Caki2 (cell line): ENCODE measurements at places on chromosomes 2 and 18. TPM values are rescaled to one million over a fixed set of nuclear protein-coding genes. Genes with fewer than 3 reads are reported as not detected.

DNA sequence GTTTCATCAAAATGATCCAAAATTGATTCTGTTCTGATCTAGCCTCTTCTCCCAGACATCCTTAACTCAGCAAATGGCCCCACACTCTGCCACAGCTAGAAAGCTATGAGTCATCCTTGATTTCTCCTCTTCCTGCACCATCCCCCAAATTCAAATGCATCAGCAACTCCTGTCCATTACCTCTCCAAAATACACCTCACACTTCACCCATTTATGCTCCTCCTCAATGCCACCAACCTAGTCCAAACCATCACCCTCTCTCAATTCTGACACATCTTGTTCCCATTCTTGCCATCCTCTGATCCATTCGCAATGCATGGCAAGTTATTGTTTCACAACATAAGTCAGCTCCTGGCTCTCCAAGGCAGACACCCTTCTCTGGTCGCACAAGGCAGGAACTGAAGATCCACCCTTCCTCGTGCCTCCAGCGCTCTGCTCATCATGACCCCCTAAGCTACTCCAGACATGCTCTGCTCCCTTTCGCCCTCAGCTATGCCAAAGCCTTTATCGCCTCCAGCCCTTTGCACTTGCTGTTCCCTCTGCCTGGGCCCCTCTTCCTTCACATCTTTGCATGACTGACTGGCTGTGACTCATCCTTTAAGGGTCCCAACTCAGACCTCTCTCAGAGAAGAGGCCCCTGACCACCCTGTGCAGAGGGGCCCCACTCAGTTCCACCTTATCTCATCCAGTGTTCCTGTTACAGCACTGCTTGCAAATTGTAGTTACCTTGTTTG is 83.6 kb downstream of the MREG start:
- DNase-seq = peak; percentile 38

- DNase-seq = no peak
Measured at GRCh38 chr2:74894272-74894981, 60.5 kb downstream of the HK2 start.

GRCh38 chr2:144159240-144159639 is 360.7 kb downstream of the ZEB2 start:
- no peak for DNase-seq

DNA sequence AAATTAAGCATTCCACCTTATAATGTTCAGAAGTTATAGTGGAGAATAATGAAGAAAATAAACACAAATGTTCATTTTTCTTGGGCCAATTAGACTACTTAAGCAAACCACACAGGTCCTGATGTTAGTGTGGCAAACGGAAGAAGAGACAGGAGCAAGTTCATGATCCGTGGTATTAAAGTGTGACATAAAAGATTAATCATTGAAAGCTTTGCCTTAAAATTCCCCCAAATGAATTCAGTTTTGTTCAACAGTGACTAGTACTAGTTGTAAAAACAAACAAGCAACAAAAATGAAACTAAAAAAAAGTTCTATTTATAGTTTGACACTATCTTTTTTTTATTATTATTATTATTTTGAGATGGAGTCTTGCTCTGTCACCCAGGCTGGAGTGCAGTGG is 73.7 kb downstream of the RFTN2 start:
- DNase-seq = peak; percentile 3

- no peak for DNase-seq
Measured at GRCh38 chr2:147198651-147199171, 646.1 kb upstream of the ACVR2A start.

DNA sequence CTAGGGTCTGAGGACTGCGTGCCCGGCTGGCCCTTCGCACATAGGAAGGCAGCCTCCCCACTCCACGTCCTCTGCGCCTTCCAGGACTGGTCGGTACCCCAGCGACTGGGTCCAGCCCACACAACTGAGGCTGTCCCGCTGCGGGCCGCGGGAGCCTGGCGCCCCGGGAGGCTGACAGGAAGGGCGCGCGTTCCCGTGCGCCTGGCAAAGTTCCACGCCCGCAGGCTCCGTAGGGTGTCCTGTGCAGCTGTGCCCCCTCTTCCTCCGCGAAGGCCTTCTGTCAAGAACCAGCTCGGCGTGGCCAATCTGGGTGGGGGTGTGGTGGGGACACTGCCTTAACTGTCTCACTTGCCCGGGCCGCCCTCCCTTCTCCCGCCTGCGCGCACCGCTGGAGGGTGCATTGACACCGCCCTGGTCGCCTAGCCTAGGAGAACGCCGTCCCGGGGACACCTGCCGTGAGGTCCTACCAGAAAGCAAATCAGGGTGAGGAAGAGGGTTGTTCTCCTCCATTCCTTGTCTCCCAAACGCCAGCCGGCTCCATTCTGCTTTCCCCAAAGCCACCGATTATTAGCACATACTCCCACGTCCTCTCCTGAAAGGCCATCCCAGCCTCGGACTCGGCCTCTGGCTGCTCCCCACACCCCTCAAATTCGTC is 618 bp upstream of the LYPD1 start:
- DNase-seq = peak; percentile 85

- DNase-seq = no peak
Measured at GRCh38 chr2:36388472-36388871, 32.9 kb downstream of the CRIM1 start.

GRCh38 chr2:46294176-46294836 is 2.9 kb upstream of the EPAS1 start:
- DNase-seq = no peak

DNA sequence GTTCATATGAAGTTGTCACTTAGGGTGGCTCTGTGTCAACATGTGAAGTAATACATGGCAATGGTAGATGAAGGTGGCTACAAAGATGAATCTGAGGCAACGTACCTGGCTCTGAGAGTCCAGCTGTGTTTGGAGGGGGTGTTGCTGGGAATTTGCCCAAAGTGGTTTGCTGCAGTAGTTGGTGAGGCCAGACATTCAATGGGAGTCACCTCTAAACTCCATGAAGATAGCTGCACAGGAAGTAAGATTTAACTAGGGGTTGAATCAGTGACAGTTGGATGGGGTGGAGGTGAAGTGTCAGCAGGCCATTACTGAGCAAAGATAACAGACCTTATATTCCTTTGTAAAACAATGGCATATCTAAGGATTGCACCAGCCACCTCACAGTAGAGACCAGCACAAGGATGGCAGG is 71.8 kb downstream of the NUP35 start:
- DNase-seq = no peak

- no peak for DNase-seq
Measured at GRCh38 chr18:25364732-25365131, 12.8 kb upstream of the ZNF521 start.

DNA sequence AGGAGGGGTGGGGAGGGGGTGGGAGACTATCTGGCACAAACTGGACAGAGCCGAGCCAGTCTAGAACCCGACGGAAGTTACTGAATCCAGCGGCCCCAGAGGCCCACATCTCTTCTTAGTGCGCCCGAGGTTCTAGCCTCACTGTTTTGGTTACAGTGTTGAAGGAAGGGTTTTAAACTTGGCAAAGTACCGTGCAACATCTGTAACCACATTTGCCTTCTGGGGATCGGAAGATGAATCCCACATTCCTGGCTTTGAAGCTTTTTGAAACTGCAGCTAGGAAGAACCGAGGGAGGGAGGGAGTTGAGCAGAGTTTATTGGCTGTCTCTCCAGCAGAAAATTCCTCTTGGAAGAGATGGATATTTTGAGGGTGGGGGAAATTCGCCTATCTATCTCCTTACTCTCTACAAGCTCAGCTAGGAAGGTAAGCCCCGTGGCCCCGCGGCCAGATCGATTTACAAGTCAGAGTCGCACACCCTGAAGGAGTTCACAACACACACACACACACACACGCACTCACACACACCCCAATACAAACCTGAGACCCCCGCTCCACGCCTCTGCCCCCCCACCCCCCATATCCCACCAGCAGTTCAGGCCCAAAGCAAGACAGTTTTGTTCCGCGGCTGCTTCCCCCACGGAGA is 1.0 kb downstream of the ACVR1 start:
- no peak for DNase-seq

DNA sequence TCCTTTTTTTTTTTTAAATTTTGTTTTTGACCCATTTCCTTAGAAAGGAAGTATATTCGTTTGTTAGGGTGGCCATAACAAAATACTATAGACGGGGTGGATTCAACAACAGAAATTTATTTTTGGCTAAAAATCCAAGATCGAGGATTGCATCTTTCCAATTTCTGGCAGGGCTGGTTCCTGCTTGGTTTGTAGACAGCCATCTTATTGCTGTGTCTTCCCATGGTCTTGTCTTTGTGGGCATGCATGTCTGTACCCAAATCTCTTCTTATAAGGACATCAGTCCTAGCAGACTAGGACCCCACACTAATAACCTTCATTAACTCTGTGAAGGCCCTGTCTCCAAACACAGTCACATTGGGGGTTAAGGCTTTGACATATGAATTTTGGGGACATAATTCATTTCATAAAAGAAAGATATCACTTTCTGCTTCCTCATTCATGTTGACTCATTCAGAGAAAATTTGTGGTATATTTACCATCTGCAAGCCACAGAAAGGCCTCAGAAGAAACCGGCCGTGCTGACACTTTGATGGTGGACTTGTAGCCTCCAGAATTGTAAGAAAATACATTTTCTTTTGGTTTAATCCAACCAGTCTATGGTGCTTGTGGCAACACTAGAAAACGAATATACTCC is 262.1 kb downstream of the LPIN1 start:
- peak; percentile 50 for DNase-seq

DNA sequence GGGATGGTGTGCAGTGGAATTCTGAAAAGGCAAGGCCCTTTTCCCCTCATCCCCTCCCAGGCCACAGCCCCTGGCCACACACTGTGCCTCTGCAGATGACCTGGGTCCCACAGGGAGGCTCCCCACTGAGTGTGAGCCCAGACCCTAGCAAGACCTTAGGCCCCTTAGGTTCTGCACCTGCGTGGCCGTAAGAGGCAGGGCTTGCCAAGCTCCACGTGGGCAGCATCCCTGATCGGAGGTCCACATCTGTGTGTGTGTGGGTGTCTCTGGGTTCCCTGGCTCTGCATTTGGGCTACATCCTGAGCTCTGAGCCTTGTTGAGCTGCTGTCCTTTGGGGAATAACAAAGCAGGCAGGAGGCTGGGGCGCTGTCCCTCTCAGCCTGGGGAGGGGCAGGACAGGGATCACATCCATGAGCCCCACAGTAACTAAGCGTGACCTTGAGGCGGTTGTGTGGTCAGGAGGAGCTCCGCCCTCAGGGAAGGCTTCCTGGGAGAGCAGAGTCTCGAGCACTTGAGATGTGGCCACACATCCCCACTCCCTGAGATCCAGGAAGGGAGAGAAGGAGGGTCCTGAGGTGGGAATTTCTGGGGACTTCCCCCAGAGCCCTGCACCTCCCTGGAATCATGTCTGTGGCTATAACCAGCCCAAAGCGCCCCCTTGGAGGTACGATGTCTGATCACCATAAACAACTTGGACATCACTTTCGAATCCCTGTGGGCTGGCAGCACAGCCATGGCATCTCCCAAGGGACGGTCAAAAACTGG is 84.8 kb downstream of the STPG4 start:
- no peak for DNase-seq

DNA sequence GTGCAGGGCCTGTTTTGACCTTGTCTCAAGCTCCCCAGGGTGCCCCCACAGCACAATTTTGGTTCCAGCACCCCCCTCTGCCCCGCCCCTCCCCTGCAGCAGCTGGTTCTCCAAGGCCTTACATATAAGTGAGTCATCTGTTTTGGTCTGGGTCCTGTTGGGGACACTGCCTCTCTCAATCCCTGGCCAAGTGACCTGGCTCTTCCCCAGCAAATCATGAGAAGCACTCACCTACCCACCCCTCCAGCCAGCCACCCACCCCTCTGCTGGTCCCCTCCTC is 90.5 kb downstream of the INHBB start:
- no peak for DNase-seq

- DNase-seq = peak; percentile 26
Measured at GRCh38 chr2:72934683-72935610, 17.6 kb downstream of the EMX1 start.

GRCh38 chr2:85886590-85886989 is 2.2 kb downstream of the ST3GAL5 start:
- peak; percentile 72 for DNase-seq

Gene TNFRSF11A
- total RNA-seq = 1.3 and 4.3 TPM in 2 replicates

Gene CCDC74A
- total RNA-seq = 57.2 and 58.7 TPM in 2 replicates

Gene CCDC141
- 0.12 TPM in 1 of 2 replicates, not detected in the other for total RNA-seq

Gene ANKRD30B
- total RNA-seq = not detected in 2 replicates

Gene GKN2
- not detected in 2 replicates for total RNA-seq

Gene VWC2L
- total RNA-seq = not detected in 2 replicates

Gene HAAO
- total RNA-seq = not detected in 2 replicates
